Keratinocyte (primary cell): ENCODE measurements at places on chromosomes 5 and 9.

DNA sequence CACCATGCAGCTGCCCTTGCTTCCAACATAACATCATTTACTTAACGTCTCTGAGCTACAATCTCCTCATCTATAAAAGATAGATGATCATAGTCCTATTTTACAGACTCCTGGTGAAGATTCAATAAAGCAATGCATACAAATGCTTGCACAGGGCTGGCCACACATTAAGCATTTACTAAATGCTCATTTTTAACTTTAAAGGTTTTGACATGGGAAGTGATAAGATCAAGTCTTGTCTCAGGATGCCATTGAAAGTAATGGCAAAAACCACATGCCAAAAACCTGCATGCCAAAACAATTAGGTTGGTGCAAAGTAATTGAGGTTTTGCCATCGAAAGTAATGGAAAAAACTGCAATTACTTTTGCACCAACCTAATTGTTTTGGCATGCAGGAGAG lies 181.2 kb upstream of the ADRA1B start:
- no peak for DNase-seq

GRCh38 chr9:61674465-61674864 lies 484.6 kb downstream of the SPATA31A7 start:
- DNase-seq = no peak

DNA sequence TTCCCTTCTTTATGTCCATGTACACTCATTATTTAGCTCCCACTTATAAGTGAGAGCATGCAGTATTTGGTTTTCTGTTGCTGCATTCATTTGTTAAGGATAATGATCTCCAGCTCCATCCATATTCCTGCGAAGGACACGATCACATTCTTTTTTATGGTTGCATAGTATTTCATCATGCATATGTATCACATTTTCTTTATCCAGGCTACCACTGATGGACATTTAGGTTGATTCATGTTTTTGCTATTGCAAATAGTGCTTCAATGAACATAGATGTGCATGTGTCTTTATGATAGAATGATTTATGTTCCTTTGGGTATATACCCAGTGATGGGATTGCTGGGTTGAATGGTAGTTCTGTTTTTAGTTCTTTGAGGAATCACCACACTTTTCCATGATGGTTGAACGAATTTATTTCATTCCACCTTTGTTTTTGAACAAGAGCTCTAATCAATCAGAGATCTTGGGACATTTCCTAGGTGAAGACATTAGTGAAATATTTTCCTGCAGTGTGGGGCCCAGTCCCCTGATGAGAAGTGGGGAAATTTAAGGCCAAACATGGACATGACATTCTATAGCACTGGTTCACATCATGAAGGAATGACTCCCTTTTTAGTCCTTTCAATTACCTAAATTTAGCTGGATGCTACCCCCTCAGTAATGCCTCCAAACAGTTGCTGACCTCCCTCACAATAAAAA lies 7.1 kb upstream of the TEX48 start:
- no peak for DNase-seq

- peak; percentile 79 for DNase-seq
These were observed 90.9 kb upstream of the MTAP start for GRCh38 chr9:21711504-21711903.

DNA sequence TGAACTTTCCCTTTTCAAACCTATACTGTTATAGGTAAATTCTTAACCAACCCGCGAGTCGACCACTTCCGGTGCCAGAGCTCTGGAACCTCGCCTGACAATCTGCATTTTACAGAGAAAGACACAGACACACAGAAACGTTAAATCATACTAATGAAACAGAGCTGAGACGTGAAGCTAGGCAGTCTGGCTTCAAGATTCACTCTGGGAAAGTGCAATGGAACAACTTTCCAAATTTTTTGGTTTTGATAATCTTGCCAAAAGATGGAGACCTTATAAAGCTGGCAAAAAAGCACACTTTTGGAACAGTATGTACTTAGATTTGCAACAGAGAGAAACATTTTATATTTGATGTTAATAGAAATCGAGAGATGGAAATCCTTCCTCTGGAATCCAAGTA lies 15.9 kb upstream of the WNT8A start:
- no peak for DNase-seq

DNA sequence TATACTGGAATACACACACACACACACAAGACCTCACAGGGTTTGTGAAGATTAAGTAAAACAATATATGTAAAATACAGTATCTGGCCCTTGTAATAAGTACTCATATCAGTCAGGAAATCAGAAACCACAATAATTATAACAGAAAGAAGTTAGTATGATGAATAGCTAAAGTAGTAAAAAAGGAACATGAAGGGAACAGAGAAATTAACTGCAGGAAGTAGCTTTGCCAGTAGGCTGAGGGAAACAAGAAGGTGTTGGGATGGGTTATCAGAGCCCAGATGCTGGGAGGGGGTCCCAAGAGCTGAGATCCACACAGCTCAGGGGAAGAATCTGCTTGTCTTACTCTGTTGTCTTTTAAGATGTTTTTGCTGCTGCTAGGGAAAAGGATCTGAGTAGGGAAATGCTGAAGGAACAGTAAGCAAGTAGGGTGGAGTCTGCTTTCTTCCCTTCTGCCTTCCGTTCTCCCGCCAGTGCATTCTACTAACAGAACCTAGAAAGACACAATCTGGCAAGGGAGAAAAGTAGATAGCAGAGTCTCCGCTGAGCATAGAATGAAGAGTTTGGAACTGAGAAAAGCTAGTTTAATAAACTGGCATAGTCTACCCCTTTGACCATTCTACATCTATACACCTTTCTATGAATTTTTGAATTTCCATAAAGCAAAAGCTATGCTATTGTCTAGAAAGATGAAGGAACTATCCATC lies 55.3 kb upstream of the ALDH1A1 start:
- no peak for DNase-seq

- no peak for DNase-seq
These were observed 14.5 kb upstream of the RARS1 start for GRCh38 chr5:168471785-168472184.

DNA sequence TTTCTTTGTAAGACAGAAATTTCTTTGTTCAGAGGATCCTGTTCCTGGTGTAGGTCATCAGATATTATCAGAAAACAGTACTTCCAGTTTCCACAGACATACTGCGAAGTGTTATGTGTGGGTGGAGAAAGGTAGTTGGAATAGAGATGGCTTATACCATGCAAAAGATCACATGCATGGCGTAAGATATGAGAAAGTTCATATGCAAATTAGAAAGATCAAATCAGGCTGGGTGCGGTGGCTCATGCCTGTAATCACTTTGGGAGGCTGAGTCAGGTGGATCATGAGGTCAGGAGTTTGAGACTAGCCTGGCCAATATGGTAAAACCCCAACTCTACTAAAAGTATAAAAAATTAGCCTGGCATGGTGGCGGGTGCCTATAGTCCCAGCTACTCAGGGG lies 65.2 kb upstream of the GLIS3 start:
- no peak for DNase-seq

GRCh38 chr5:171634511-171634910 lies 151.1 kb upstream of the SMIM23 start:
- DNase-seq = no peak

DNA sequence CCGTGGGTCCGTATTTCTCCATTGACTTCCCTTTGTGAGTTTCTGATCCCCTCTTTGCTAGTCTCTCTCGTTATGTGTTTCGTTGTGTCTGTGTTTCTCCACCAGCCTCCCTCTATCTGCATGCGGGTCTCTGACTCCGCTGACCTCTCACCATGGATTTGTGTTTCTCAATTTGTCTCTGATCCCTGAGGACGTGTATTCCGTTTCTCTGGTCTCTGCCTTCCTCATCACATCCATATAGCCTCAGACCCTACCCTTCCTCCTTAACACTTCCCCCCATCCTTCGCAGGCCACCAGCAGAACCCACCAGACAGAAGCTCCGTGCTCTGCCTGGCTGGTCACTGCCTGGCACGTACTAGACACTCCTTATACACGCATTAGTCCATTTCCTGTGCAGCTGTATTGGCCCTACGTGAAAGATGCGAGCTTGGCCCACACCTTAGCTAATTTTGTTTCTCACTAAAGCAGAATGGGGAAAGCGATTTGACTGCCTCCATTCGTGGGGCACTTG lies 631 bp downstream of the B4GALT7 start:
- DNase-seq = no peak

- DNase-seq = no peak
These were observed 2.4 kb upstream of the STOM start for GRCh38 chr9:121372239-121373010.

DNA sequence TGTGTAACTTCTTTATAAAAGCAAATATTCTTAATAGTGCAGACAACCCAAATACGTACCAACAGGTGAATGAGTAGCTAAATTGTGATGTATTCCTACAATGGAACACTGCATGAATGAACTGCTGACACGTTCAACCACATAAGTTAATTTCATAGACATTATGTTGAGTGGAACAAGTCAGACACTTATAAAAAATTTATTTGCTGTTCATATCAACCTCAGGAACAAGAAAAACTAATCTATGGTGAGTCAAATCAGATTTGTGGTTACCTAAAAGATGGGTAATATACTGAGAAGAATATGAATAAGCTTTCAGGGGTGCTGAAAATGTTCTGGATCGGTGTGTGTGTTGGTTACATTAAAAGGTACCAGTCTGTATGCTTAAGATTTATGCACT lies 35.7 kb downstream of the INVS start:
- no peak for DNase-seq

GRCh38 chr5:112492291-112492690 lies 73.2 kb upstream of the EPB41L4A start:
- DNase-seq = peak; percentile 11

- DNase-seq = no peak
These were observed 116.5 kb downstream of the GDNF start for GRCh38 chr5:37723162-37723961.
